Muscle of back (tissue), 13 donors: ENCODE measurements at places on chromosomes 3 and 15. TPM values are rescaled to one million over a fixed set of nuclear protein-coding genes. Genes with fewer than 3 reads are reported as not detected.

CSTA gene
- 0.75 TPM for polyA plus RNA-seq

DNA sequence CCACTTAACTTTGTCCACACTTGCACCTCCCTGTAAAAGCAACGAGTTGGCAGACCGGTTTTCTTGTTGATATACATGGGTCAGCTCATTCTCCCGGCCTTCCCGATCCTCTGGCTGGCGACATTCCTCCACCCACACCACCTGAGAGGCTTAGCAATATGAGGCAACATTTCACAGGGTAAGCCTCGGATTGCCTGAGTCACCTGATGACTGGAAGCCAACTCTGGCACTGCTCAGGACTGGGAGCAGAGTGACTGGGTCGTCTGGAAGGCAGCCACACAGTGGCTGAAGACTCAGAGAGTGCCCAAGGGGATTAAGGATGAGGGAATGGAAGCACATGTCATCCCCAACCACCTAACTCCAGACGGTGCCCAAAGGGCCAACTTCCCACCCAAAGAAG lies 9.8 kb downstream of the HOMER2 start:
- no peak for DNase-seq

GRCh38 chr15:79084308-79084968 lies 6.1 kb downstream of the RASGRF1 start:
- no peak for DNase-seq

- DNase-seq: no peak
Measured at GRCh38 chr15:73956743-73957135, 30.5 kb downstream of the LOXL1 start.

FBXO40 gene
- 2.7 TPM for polyA plus RNA-seq

ASB14 gene
- 1.6 TPM for polyA plus RNA-seq

GRCh38 chr3:188037195-188037718 lies 116.7 kb upstream of the LPP start:
- no peak for DNase-seq

DNA sequence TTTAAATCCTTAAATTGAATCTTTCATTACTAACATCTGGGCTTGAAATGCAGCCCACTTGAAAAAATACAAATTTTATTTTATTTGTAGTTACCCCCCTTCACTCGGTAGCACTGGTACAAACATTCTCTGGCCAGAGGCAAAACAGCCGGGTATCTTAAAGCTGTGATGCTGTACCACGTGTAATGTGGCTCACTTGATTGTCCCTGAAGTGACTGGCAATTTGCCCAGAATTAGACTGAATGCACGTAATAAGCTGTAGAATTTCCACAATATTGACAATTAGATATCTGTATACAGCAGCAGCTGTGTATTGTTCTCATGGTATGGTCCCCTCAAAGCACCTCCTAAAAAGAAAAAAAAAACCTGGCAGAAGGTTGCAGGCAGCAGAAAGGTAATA lies 192.8 kb upstream of the TBC1D5 start:
- DNase-seq: peak; percentile 66

- no peak for DNase-seq
Measured at GRCh38 chr3:36812240-36812639, 47.9 kb upstream of the DCLK3 start.

GRCh38 chr15:101022306-101022705 lies 103.1 kb downstream of the LRRK1 start:
- no peak for DNase-seq

DNA sequence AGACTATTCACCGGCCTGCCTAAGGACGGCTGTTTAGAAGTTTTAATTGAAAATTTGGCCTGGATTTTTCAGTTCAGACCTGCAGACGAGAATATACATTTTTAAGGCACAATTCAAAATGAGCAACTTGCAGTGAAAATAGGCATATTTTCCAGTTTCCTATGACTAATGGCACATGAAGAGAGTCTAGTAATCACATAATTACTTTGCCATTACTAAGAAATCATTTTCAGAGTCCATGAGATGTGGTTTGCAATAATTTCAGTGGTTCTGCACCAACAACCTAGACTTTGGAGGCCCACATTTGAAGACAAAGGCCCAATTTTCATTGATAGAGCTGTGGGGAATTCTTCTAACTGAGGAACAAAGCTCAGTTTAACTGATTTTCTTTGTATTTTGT lies 205.3 kb downstream of the SOX2 start:
- no peak for DNase-seq
